ENCODE measurements at places on chromosomes 1 and 21.

GRCh38 chr1:56827711-56828110 lies 8.5 kb upstream of the FYB2 start:
- DNase-seq = no peak

- no peak for DNase-seq
Measured at GRCh38 chr1:111973150-111973790, 16.2 kb downstream of the KCND3 start.

DNA sequence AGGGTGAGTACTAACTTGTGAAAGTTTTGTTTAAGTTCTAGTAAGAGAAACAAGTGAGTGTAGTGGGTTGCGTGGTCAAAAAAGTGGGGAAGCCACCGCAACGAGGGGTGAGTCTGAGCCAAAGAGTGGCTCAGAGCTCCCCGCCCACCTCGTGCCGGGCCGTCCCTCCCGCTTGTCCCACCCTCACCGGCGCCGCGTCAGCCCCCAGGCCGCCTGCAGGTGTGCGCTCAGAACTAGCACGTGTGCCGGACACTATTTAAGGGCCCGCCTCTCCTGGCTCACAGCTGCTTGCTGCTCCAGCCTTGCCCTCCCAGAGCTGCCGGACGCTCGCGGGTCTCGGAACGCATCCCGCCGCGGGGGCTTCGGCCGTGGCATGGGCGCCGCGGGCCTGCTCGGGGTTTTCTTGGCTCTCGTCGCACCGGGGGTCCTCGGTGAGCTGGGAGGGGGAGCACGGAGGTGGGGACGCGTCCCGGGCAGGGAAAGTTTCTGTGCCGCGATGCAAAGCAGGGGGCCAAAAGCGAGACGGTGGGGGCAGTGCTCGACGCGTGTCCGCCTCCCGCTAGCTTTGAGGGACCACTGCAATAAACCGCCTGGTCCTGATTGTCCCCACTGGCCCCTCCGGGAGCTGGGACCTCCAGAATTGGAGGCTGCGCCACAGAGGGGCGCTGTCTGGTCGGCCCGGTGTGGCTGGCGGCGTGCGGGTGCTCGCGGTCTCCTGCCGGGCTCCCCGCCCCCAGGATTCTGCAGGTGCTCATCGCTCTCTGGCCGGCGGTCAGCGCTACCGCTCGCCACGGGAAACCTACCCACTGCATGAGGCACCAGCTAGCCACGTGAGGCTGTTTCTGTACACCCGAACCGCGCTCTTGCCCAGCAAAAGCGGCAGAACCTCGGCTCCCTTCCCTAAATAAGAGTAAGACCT lies at the start of gene CR2:
Gene CR2 (plus strand): TSS at position 283 of the 919 bp plus-strand sequence. CDS start 91 bp downstream, at position 374.
- DNase-seq = no peak

DNA sequence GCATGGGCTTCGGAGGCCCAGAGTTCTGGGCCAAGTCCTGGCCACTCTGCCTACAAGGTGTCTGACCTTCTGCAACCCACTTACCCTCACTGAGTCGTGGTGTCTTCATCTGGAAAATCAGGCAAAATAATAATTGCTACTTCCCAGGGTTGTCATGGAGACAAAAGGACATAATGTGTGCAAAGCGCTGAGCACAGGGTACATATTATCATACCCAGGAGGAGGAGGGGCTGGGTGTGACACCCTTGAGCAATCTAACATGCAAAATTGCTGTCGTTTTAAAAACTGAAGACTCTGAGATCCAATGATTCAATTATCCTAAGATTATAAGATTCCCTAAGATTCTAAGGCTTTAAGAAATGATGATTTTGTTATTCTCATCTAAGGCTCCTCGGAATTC lies 459.5 kb downstream of the PTPRU start:
- DNase-seq = no peak
